Activated T-helper 2 cell treated with anti-CD3 and anti-CD28 coated beads, Interferon-gamma antibody, Interleukin-2, Interleukin-4, amounts not matched to agents 10 μg/mL and 5 μg/mL and 100 μg/mL, durations not matched to agents 14 hours and 24 hours and 36 hours (primary cell): ENCODE measurements at places on chromosomes 12 and 14.

GRCh38 chr12:116535241-116535640 lies 23.9 kb upstream of the MAP1LC3B2 start:
- peaks cover 43% of the 10 kb centered on the region for H3K4me1 ChIP-seq
- DNase-seq, result no peak
- no peak overlapping the region for H3K27ac ChIP-seq
- no peaks in the 10 kb centered on the region for H3K36me3 ChIP-seq
- H3K4me3 ChIP-seq, result no peak overlapping the region
- peaks cover 2% of the 10 kb centered on the region for H3K27me3 ChIP-seq

GRCh38 chr12:104243551-104243950 lies 28.0 kb downstream of the TXNRD1 start:
- no peaks in the 10 kb centered on the region for H3K4me1 ChIP-seq
- peaks cover 14% of the 10 kb centered on the region for H3K27me3 ChIP-seq
- no peak overlapping the region for H3K27ac ChIP-seq
- no peaks in the 10 kb centered on the region for H3K36me3 ChIP-seq
- DNase-seq, result no peak
- no peak overlapping the region for H3K4me3 ChIP-seq

- no peak overlapping the region for H3K4me3 ChIP-seq
- H3K27me3 ChIP-seq, result peaks cover 17% of the 10 kb centered on the region
- no peak for DNase-seq
- H3K27ac ChIP-seq, result no peak overlapping the region
- no peaks in the 10 kb centered on the region for H3K36me3 ChIP-seq
Measured at GRCh38 chr12:26204612-26205289, 9.4 kb downstream of the SSPN start.

DNA sequence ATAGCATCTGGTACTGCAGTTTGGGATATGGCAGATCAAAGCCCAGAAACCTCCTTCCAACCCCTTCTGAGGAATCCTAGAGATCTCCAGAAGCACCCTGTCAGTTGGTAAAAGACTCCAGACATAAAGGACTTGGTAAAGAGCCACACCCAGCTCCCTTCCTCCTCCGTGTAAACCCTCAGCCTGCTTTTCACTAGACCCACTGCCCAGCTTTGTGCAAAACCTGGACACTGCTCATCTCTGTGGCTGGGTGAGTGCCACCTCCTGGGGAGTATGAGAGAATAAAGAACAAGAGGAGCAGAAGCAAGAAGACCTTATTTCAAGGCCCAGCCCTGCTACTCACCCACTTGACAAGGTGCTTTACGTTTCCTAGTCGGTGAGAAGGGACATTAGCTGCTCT lies 33.0 kb downstream of the ANO2 start:
- DNase-seq, result no peak
- H3K4me3 ChIP-seq, result no peak overlapping the region
- H3K27me3 ChIP-seq, result peaks cover 2% of the 10 kb centered on the region
- H3K4me1 ChIP-seq, result no peaks in the 10 kb centered on the region

DNA sequence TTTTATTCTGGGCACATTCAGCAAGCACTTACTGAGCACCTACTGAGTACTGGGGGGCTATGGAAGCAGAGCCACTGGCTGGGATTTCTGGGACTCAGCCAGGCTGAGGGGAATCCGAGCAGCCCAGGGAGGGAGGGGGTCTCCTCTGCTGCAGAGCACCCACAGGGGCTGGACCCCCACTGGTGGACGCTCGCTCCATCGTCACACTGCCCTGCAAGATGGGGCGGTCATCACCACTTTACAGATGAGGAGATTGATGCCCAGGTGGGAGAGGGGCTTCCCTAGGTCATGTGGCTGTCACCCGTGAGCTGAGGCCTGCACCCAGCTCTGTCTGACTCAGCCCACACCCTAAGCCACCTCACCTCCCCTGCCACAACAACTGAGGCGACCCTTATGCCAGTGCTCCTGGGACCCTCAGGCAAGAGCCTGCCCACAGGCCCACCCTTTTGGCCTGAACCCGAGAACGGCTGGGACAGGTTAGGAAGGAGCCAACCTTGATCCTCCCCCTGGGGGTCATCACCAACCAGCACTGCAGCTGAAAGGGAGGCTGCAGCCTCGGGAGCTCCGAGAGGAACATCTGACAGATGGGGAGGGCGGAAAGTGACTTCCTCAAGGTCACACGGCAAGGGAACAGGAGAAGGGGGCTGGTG lies 74.4 kb downstream of the SERPINA3 start:
- DNase-seq, result no peak
- no peaks in the 10 kb centered on the region for H3K36me3 ChIP-seq
- no peak overlapping the region for H3K4me3 ChIP-seq
- H3K27me3 ChIP-seq, result peaks cover 7% of the 10 kb centered on the region
- H3K4me1 ChIP-seq, result peaks cover 2% of the 10 kb centered on the region
- no peak overlapping the region for H3K27ac ChIP-seq

DNA sequence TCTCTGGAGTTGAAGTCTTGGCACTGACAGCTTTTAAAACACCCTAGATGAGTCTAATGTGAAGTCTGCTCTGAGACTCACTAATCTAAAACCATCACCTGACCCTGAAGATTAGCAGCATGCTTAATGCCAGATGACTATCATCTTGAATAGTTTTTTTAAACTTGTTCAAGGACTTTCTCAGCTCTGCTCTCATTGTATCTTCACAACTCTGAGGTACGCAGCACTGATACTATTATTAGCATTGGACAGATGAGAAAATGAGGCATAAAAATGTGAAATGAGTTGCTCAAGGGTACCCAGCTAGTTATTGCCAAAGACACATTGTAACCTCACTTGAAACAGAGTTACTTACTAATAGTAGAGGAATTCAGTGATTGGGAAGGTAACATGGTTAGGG lies 4.8 kb downstream of the SLC38A1 start:
- peaks cover 13% of the 10 kb centered on the region for H3K4me1 ChIP-seq
- peak overlapping the region; percentile 13 for H3K27ac ChIP-seq
- peak overlapping the region; percentile 26 for H3K4me3 ChIP-seq
- H3K36me3 ChIP-seq, result peaks cover 17% of the 10 kb centered on the region
- no peaks in the 10 kb centered on the region for H3K27me3 ChIP-seq

DNA sequence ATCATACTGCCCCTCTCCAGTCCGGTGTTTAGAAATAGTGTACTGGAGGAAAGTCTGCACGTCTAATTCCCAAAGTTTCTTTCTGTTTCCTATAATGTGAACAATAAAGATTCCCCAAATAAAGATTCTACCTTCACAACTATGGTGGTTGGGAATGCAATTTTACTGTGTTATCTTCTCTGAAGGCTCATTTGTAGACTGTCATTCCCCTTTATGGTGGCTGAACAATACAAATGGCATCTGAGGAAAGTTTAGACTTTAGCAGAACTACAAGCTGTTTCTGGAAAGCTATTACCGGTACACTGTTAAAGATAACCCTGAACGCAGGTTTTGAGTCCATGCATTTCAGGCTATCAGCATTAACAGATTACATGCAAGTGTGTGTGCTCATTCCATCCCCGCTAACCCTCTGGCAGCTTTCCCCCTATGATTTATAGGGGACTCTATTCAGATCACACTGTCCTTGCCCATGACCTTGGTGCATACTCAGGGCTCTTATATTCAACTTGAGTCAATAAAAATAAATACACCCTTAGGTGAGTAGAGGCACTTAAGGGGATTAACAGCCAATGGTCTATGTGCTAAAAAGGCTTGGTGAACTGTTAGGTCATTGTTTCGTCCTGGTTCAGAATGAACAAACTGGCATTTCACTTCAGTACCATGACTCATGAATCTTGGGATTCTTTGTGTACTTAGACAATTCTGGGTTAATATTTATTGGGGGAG lies 60.7 kb upstream of the PYGL start:
- peaks cover 9% of the 10 kb centered on the region for H3K4me1 ChIP-seq
- DNase-seq, result no peak
- H3K27me3 ChIP-seq, result peaks cover 3% of the 10 kb centered on the region
- H3K4me3 ChIP-seq, result no peak overlapping the region
- H3K36me3 ChIP-seq, result no peaks in the 10 kb centered on the region
- H3K27ac ChIP-seq, result no peak overlapping the region

DNA sequence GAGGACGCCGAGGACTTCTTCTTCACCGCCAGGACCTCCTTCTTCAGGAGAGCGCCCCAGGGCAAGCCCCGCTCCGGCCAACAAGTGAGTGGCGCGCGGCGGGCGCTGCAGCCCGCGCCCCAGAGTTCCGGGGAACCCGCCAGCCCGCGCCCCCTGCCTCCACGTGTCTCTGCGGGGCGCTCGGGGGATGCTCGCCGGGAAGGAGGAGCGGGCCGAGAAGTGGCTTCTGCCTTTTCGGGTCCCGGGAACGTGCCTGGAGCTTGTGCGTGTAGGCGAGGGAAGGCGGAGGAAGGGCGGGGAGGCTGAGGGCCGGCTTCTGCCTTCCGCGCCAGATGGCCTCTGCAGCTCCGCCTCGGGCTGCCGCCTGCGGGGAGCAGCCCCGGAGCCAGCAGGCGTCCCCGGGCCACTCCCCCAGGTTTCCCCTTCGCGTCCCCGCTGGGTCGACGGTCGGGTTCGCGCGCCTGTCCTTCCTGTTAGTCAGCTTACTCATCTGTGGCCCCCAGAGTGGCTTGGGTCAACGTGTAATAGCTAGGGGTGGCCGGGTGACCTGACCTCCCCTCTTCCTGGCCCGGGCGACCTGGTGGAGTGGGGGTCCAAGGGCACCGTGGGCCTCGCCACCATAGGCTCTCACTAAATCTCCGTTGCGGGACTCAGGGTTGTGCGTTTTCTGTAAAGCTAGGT lies 505 bp downstream of the RASSF3 start:
- peak overlapping the region; percentile 92 for H3K4me3 ChIP-seq
- peak; percentile 63 for DNase-seq
- peak overlapping the region; percentile 86 for H3K27ac ChIP-seq
- H3K4me1 ChIP-seq, result peaks cover 31% of the 10 kb centered on the region

DNA sequence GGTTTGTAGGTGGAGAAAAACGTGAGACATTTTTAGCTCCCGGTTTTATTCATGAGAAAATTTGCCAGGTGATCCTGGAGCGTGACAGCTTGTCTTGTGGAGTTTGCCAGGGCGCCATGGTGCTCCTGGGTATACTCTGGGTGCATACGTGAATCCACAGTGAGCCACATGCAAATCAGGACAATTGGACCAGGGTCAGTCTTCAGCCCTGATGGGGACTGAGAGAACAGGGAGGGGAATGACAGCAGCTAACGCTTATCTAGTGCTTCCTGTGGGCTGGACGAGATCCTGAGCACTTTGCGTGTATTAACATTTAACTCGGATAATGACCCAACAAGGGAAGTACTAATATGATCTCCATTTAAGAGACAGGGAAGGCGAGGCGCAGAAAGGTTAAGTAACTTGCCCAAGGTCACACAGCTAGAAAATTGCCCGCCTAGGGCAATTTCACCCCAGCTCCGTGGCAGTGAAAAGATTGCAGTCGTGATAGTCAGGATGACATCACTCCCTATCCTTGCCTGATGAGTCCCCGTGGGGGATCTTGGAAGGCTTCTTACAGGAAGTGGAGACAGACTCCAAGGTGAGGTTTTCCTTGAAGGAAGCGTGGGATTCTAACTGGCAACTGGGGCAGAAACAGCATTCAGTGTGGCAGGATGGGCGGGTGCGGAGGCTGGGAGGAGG lies 118.4 kb upstream of the NCOR2 start:
- H3K27me3 ChIP-seq, result no peaks in the 10 kb centered on the region
- H3K4me1 ChIP-seq, result peaks cover 44% of the 10 kb centered on the region
- H3K27ac ChIP-seq, result no peak overlapping the region
- H3K36me3 ChIP-seq, result no peaks in the 10 kb centered on the region
- H3K4me3 ChIP-seq, result no peak overlapping the region

DNA sequence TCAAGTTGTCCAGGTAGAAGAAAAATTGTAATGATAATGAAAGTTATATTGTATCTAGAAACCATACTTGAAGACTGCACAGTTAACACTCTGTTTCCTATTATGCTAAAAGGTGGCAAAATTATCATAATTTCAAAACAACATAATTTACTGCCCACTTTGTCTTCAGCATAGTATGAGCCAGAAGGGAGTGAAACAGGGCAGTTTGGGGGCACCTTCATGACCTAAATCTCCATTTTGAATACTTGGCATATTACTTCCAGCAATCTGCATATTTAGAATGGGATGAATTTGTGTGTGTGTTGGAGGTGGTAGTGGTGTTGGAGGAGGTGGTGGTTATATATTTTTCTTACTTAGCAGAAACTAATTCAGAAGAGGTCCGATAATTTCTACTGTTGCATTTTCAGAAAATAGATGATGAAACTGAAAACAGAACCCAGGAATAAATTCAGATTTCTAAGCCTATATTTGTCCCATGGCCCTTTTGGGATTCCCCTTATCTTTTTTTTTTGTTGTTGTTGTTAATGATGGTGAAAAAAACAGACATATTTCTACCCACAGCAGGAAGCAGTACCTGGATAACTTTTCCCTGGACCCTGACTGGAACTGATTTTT lies 26.6 kb upstream of the FRMD6 start:
- peaks cover 2% of the 10 kb centered on the region for H3K27me3 ChIP-seq
- no peak for DNase-seq
- no peak overlapping the region for H3K27ac ChIP-seq
- no peak overlapping the region for H3K4me3 ChIP-seq
- H3K36me3 ChIP-seq, result no peaks in the 10 kb centered on the region

DNA sequence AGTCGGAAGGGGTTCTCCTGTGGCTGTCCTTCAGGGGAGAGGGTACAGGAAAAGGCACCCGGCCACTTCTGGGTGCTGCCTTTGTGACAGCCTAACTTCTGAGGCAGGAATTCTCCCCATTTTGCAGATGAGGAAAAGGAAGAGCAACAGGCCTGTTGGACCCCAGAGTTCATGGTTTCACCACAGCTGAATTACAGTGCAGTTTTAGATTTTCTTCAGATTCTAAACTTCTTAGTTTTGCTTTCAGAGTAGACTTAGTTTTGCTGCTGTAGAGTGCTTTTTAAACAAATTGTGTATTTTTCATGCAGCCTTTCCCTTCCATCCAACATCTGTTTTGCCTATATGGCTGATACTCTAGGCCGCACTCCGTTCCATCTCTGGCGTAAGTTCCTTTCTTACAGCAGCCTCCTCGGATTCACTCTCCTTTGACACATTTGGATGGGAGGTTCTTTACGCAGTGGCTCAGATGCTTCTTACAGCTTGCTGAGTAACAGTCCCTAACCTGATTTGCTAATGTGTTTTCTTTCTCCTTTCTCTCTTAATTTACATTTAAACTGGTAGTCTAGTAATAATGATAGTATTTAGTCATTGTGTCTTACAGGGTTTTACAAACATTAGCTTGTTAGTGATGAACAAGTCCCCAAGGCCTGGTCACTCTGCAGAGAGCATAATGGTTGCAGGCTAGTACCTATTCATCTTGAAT lies 7.8 kb downstream of the TRAF3 start:
- no peak overlapping the region for H3K4me3 ChIP-seq
- DNase-seq, result no peak
- H3K4me1 ChIP-seq, result peaks cover 54% of the 10 kb centered on the region
- no peaks in the 10 kb centered on the region for H3K27me3 ChIP-seq
- H3K36me3 ChIP-seq, result peaks cover 45% of the 10 kb centered on the region

DNA sequence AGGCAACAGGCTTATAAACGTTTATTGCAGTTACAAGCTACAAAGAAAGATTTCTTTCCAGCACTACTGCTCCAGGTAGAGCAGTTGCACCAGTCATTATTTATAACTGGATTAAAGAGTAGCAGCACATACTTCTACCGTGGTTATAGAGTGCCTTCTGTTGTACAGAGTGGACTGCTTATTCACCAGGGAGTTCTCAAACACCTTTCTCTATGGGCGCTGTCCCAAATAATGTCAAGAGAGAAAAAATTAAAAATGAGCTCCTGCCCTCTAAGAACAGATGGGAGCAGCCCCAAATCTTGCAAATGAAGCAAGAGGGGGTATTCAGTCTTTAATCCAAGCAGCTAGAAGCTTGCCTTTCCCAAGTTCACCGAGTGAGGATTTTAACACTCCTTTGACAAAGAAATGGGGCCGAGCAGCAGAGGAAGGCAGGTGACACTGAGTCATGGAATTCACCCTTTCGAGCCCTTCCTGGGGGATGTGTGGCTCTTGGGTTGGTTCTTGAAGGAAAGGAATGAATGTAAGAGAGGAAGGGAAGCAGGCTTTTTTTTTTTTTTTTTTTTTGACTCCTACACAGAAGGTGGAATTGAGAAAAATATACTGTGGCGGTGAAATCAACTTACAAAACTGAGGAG lies 181.2 kb downstream of the PRKCH start:
- H3K27ac ChIP-seq, result peak overlapping the region; percentile 95
- no peak for DNase-seq
- peaks cover 68% of the 10 kb centered on the region for H3K36me3 ChIP-seq
- no peaks in the 10 kb centered on the region for H3K27me3 ChIP-seq
